NCI-H524 (cell line): ENCODE measurements at places on chromosomes 16 and 17.
A peak's percentile ranks its signal among the peaks of the same experiment; 100 is the strongest.

DNA sequence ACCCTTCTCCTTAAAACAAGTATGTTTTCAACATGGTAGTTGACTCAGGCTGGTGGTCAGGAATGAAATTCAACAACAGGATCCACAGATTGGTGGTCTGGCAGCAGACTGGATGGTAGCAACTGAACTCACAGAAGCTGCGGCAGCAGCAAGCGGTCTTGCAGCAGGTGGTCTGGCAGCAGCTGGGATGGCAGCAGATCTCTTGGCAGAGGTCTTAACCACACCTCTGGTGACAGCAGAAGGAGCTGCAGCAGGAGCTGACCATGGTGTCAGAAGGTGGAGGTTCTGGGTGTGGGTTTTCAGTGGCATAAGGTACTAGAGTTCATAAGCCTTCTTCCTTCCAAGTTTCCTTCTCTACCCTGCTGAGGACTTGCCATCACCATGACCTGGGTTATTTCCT is 2.2 kb upstream of the KRTAP4-1 start:
- no peak for DNase-seq

GRCh38 chr17:74280093-74280513 is 6.1 kb downstream of the DNAI2 start:
- DNase-seq = no peak

DNA sequence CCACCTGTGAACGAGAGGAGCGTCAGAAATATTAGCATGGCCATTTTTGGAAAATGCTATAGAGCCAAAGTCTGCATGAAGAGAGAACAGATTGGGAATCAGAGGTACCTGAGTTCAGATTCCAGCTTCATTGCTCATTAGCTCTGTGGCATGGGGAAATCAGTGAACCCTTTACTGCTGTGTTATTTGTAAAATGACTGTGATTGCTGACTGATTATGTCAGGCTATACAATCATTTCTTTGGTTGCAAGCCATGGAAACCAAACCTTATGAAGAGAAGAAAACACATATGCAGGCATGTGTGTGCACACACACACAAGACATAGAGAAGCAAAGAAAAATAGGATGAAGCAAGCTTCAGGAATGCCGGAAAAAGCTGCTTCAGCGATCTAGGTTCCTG is 101.4 kb upstream of the HSBP1 start:
- DNase-seq = no peak

DNA sequence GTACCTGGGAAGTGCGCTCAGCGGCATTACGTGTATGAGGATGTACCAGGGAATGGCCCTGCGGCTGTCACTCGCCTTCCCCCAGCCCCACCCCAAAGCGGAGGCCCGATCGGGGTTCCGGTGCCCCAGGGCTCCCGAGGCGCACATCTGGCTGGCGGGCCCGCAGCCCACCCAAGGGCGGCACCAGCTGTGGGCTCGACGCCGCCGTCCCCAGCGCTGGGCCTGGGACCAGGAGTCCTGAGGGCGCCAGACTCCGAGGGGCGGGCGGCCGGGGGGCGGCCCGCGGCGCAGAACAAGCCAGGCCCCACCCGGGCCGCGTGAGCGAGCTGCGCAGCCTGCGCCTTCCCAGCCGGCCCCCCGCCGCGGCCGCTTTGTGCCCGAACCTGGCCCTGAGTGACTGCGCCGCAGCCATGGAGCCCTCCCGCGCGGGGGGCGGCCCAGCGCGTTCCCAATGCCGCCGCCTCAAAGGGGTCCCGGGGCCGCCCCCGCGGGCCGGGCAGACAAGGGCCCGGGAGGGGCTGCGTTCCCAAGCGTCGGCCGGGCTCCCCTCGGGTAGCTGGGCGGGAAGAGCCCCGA is 17.4 kb downstream of the ZNF423 start:
- DNase-seq = no peak

DNA sequence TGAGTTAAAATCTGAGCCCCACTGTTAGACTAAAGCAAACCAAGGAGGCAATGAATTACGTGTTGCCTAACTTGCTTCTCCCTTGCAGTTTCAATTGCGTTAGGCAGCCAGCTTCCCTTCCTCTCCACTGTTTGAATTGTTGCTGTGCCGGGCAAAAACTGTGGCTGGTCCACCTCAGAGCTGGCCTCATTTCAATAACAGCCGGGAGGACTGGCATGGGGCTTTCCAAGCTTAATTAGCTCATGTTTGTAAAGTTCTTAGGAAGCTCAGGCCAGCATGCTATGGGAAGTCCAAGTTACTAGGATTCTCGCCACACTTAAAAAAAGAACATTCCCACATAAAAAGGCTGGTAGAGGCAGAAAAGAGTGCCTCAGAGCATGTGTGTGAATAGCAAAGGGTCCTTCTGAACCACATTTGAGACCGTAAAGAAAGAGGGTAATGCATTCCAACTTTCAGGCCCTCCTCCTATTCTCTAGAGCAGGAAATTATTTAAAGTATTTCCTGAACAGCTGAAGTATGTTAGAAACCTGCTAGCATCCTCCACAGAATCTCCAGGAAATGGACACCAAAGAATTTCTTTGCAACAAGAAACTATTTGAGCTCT is 79.0 kb upstream of the SMURF2 start:
- no peak for DNase-seq

DNA sequence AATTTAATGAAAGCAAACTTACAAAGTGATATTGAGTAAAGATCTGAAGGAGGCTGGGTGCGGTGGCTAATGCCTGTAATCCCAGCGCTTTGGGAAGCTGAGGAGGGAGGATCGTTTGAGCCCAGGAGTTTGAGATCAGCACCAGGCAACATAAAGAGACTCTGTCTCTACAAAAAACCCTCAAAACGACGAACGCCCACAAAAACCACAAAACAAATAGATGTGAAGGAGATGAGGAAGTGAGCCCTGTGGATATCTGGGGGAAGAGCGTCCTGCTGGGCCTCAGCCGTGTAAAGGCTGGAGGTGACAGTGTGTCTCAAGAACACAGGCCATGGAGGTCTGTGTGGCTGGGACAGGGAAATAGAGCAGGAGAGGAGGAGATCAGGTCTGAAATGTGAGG is 68.8 kb downstream of the ITFG1 start:
- DNase-seq = no peak

- peak; percentile 76 for DNase-seq
Observed at GRCh38 chr16:17578981-17579874, 108.5 kb upstream of the XYLT1 start.

- DNase-seq = no peak
Observed at GRCh38 chr16:23877107-23878070, 41.6 kb downstream of the PRKCB start.

GRCh38 chr17:72604518-72604917 is 483.7 kb downstream of the SOX9 start:
- DNase-seq = no peak

DNA sequence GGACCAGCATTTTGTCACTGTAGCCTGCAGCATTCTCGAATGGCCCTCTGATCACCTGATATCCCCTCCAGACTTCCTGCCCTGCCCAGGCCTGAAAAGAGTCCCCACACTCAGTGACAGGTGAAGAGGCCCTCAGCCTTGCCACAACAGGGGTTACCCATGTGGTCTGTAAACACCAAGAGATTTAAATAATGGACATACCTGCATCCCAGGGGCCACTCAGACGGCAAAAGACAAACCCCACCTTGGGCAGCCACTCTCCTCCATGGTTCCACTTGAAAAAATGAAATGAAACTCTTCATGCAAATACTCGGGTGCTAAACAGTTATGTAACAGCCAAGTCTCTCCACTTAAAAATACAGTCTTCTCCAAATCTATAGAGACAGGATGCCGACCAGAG is 22.9 kb upstream of the PECAM1 start:
- no peak for DNase-seq

- DNase-seq = no peak
Observed at GRCh38 chr17:50194140-50194933, 7.1 kb downstream of the COL1A1 start.

DNA sequence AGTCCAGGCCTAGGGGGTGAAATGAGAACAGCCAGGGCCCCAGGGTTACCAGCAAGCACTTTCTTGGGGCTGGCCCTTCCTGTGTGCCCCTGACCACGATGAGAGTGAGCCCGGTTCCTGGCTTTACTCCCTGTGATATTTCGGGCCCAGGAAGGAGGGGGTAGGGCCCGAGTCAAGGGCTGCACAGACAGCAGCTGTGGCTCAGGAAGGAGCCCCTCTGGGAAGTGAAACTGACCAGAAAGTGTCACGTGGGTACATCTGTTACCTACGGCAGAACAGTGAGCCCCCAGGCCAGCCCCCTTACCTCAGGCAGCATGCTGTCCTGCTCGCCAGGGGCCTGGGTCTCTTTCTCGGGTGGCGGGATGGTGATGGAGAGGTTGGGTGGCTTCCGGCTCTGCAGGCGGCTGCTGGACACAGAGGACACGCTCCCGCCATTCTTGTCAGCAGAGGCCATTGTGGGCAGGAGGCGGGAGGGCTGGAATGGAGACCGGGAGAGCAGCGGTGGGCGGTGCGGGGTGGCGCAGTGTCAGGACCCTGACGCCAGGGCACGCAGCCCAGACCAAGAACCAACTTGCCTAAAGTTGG is 13.8 kb downstream of the AANAT start:
- DNase-seq = no peak
